Stimulated activated CD4-positive, alpha-beta T cell treated with anti-CD3 and anti-CD28 coated beads, Interleukin-1b, Interleukin-23, amount 100 ng/mL, for 4 hours (primary cell): ENCODE measurements at places on chromosomes 3 and 15.

DNA sequence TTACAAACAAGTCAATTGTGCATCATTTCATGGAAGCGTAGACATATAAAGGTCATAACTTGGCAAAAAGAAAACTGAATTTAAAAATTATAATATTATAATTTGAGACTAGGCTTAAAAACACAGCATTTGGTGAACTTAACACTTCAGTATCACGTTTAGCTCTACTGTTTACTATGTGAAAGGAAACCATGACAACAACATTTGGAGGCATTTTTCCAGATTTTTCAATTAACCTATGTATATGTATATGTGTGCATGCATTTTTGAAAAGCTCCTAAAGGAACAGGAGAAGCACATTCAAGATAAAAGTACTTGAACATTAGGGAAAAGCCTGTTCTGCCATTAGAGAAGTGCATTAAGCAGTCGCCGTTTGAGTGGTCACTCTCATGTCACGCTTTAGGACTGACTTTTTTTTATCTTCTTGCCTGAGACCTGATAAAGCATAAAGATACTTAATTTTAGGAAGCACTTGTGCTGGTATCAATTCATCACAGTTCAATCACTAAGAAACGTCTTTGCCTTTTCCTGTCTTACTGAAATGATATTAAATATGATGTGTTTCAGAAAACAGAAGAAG lies 156.0 kb downstream of the NAALADL2 start:
- no peak for DNase-seq

- no peak for DNase-seq
Measured at GRCh38 chr3:109819734-109820133, 482.4 kb upstream of the DPPA4 start.

GRCh38 chr3:12178091-12178820 lies 19.5 kb upstream of the TIMP4 start:
- no peak for DNase-seq

- DNase-seq: peak; percentile 6
Measured at GRCh38 chr15:45199136-45199810, 11.5 kb upstream of the SHF start.

DNA sequence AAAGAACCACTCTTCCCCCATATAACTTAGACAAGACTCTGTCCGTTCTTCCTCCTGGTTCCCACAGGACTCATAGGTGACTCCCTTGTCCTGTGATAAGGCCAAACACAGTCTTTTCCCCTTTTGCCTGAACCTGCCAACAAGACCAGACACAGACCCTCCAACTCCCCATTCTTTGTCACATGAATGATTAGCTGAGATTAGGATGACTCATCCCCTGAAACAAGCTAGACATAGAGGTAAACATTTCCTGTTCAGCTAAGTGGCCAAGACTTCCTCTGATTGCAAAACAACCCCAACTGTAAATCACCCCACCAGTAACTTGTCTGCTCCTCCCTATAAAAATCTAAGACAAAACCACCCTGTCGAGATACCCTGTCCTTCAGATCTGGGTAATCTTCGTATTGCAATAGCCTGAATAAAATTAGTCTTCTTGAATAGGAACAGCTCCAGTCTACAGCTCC lies 11.4 kb upstream of the HTR3E start:
- no peak for DNase-seq

DNA sequence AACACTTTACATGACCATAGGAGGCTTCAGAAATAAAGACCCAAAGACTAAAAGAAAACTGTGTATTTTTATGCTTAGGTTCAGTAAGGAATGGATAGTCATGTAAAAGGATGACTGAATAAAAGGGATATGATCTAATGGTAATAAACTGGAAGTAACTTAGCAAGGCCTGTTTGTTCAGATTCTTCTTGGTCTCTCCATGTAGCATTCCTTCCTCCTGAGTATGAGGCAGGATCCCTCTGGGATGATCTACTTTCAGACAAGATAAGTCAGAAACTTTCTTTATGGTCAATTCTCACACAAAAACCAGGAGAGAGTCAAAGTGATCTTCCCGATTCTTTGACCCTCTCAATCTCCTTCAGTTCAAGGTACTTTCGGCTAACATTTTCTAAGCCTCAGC lies 340.8 kb upstream of the DCBLD2 start:
- DNase-seq: no peak

DNA sequence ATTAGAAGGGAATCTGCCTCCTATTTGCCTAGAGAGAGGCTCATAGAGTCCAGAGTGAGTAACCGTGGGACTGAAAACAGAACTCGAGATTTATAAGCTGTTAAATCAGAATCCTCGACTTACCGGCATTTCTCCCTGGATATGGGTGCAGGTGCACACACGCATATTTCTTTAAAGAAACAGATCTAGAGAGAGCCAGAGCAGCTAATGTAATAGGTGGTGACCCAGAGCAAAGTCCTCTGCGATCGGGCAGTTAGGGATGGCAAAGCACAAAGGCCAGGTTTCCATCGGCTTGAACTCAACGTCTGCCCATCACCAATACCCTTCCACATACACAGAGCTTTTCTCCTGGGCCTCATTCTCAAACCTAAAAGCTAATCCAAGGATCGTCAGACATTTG lies 13.8 kb downstream of the RNF168 start:
- no peak for DNase-seq

GRCh38 chr3:196193736-196194541 lies 17.3 kb downstream of the ZDHHC19 start:
- DNase-seq: no peak

- no peak for DNase-seq
Measured at GRCh38 chr15:101560722-101561583, 71.4 kb upstream of the PCSK6 start.

DNA sequence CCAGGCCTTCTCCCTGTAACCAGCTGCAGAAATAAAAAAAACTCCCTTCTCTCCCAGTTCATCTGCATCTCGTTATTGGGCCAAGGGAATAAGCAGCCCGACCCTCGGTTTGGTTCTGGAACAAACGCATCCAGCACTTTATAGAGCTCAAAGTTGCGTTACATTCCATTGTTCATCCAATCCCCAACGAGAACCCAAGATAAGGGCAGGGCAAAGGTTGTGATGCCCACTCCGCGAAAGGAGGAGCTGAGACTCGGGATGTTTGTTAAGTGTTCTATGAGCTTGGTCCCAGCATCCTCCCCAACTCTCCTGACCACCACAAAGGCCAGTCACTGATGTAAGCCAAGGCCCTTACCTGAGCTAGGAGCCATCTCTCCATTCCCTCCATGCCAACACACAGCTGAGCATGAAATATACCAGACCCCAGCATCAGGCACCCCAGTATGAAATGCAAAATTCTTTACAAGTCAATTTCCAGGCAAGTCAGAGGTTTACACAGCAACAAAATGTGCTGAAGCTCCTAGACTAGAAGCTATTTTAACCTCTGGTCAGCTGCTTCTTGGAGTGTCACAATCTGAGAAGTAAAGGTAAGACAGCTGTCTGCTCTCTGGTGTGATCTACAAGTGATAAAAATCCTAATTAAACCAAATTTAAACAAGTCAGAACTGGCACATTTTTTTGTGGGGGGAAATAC lies 17.9 kb downstream of the CCDC12 start:
- DNase-seq: no peak

- no peak for DNase-seq
Measured at GRCh38 chr3:9102240-9102981, 139.1 kb upstream of the RAD18 start.

- DNase-seq: no peak
Measured at GRCh38 chr15:71167445-71168165, 52.3 kb downstream of the THSD4 start.

- peak; percentile 74 for DNase-seq
Measured at GRCh38 chr3:9302425-9303181, 53.2 kb upstream of the SRGAP3 start.

- DNase-seq: peak; percentile 25
Measured at GRCh38 chr3:127652246-127652995, 20.3 kb upstream of the ABTB1 start.

DNA sequence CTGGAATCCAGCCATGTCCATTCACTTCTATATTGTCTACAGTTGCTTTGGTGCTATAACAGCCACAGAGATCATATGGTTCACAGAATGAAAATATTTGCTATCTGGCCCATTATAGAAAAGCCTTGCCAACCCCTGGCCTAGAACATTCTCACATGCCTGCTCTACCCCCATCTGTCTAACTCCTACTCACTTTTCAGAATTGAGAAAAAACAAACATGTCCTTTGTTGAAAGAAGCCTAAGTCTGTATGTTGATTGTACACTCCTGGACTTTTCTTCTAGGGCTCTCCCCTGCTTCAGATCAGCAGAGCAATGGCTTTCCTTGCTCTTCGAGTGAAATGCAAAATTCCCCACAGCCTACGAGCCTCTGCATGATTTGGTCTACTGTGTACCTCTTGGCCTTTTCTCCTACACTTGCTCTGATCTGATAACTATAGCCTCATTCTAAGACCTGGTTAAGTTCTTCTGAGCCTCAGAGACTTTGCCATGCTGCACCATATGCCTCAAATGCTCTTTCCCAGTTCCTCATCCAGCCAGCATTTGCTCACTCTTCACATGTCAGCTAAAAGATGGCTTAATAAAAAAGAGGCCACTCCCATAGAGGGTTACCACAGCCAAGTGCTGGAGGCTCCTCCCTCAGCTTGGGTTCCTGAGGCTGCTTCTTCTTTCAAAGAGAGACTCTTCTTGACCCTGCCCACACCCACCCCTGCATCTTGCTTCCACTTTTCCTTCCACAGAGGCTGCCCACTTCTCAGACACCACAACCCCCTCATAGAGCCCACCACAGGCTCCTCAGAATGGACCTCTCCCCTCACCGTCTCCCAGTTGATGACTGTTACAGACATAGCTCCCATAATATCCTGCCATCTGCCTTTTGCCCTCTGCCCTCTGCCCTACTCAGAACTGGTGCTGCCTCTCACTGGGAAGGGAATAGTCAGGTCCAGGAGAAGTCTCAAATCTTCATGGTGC lies 22.9 kb upstream of the DCLK3 start:
- no peak for DNase-seq

DNA sequence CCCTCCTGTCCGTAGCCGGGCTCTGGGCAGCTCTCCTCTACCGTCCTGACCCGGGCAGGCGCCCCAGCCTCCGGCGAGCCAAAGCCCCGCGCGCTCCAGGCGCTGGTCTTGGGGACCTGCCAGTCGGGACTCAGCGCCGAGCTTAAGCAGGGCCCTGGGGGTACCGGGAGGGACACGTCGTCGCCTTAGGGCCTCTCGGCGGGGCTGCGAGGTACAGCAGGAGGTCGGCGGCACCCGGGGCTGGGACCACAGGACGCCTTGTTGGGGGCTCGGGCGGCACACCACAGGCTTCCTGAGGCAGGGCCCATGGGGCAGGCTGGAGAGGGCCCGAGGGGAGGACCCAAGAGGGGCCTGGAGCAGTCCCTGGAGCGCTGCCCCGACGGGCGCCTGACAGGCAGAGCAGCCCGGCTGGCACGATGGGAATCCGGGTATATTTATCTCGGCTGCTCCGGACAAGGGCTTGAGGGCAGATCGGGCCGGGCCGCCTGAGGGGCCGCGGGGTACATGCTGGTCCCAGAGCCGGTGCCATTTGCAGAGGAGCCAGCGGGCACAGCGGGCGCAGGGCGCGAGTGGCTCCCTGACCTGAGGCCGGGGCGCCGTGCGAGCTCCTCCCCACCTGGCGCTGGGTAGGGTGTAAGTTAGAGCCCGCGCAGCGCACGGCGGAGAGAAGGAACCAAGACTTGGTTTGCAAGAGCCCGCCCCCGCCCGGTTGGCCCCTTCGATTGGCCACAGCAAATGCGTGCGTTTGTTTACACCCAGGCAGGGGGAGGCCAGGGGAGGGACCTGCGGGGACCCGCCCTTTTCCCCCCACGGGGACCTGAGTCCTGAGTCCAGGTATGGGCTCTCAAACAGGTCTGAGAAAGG lies 574 bp downstream of the SLC38A3 start:
- DNase-seq: peak; percentile 27

DNA sequence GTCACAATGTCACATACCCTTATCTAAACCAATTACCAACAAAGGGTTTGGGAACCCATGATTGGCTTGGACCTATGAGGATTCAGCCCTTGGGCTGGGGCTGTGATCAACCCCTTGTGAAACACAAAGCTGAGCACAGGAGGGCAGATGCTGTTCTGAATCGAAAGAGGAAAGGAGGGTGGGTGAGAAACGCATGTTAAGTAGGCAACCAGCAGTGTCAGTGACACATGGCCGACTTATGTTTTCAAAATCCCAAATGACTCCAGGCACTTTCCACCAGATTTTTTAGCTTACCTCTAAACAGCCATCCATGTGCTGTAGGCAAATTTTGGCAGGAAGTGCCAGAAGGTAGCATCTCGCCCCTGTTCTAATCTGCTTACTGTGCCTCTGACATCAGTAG lies 34.1 kb upstream of the KLHL25 start:
- DNase-seq: no peak

DNA sequence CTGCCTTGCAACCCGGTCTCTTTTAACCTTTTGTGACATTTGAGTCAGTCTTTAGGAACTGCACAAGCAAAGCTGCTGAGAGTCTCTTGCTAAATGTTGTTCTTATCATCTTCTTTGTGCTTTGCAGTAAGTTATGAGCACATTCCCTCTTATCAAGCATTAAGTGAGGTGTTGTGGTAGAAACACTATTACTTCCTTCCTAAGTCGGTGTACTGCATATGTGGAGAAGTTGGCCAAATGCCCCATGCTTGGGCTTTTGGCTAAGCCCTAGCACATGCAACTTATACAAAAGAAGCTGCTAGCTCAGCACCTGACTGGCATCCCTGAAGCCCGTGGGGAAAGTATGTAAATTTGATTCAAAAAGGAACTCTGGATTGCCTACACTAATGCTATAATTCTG lies 136.5 kb upstream of the RBMS3 start:
- no peak for DNase-seq
